Inflammatory macrophage (primary cell): ENCODE measurements at places on chromosomes 1 and 21.

GRCh38 chr1:182200025-182200812 lies 138.7 kb upstream of the ZNF648 start:
- no peak for DNase-seq

GRCh38 chr1:231242516-231243198 lies 1.6 kb downstream of the GNPAT start:
- DNase-seq = peak; percentile 12

GRCh38 chr1:169103480-169103893 lies 3.0 kb upstream of the ATP1B1 start:
- DNase-seq = no peak

DNA sequence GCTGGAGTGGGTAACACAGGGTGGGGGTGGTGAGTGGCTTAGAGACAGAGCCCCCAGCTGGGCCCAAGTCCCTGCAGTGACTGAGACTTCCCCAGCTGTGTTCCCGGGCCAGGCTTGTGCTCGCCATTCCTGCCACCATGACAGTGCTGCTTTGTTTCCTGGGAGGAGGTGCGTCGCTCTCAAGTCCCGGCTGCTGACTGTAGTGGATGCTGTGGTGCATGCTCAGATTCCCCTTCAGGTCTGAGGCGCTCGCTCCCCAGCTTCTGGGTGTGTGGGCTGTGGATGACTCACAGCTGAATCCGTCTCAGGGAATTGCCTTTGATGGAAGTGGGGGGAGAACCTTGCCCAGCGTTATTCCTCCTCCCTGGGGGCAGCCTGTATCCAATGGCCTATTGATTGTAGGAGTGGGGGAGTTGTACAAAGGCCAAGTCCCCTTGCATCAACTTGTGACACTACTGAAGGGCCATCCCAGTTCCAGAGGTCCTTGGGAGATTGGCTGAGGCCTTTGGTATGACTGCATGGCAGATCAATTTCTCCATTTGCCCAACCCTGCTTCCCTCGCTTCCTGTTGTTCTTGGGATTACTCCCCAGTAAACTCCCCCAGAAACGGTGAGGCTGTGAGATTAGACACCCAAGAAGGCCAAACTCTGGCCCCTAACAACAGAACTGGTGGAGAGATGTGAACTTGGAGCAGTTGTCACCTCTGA lies 17.8 kb upstream of the POU3F1 start:
- no peak for DNase-seq

- DNase-seq = no peak
Measured at GRCh38 chr21:45418301-45419071, 13.5 kb downstream of the COL18A1 start.

GRCh38 chr1:64473367-64473766 lies 3.4 kb downstream of the CACHD1 start:
- DNase-seq = no peak

- no peak for DNase-seq
Measured at GRCh38 chr1:225710804-225711203, 57.9 kb upstream of the ENAH start.
